ENCODE measurements at places on chromosomes 6 and 20.

GRCh38 chr6:139852067-139852466, 477.6 kb upstream of the CITED2 start:
- DNase-seq: no peak

DNA sequence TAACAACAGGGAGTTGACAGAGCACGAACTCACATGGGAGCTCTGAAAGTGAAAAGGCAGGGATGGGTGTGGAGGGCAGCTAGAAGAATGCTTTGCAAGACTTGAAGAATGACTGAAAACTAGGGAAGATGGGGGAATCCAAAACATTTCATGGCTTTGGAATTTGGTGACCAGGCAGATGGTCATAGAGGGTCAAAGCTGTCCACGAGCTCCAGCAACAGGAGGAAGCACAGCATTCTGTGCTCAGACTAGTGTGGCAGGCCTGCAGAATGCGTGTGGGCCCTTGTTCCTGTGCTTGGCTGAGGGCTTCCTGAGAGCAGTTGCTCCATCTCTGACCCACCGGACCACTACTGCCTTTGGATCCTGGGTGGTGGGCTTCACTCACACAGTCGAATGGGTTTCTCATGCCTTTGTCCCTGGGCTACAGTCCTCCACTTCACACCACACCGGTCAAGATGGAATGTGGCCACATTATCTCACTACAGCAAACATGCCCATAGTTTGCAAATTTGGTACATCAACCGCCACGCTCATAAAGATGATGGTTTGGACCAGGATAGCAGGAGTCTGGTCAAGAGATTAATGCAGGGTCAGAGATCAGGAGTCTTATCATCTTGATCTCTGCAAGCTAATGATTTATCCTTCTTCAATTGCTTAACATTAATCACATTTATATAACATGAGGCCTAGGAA, 100.7 kb downstream of the SGK1 start:
- DNase-seq: no peak

DNA sequence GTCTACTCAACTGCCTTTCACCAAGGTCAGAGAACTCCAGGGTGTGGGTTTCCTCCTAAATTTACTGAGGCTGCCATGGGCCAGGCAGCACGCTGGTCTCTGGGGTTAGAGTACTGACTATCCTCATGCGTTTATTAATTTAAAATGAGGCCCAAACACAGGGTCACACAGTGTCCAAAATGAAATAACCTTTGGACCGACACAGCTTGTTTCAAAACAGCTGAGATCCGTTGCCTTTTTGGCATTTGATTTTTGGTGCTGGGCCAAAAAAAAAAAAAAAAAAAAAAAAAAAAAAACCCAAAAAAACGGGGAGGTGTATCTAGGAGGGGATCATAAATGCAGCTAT, 14.6 kb upstream of the TOX2 start:
- no peak for DNase-seq

- no peak for DNase-seq
Observed at GRCh38 chr20:39421571-39422105, 459.5 kb downstream of the DHX35 start.

GRCh38 chr6:34235307-34236130, 1.2 kb upstream of the HMGA1 start:
- DNase-seq: no peak

GRCh38 chr6:169763308-169763707, 11.9 kb downstream of the ERMARD start:
- DNase-seq: no peak

GRCh38 chr6:11971154-11971553, 41.0 kb upstream of the HIVEP1 start:
- DNase-seq: no peak

All from NCI-H1048 (cell line).